ENCODE measurements at places on chromosomes 6 and 20.

- no peak for DNase-seq
Observed at GRCh38 chr20:47796971-47797370, 11.7 kb upstream of the SULF2 start.

- DNase-seq: no peak
Observed at GRCh38 chr20:42100137-42100704, 482.0 kb upstream of the CHD6 start.

DNA sequence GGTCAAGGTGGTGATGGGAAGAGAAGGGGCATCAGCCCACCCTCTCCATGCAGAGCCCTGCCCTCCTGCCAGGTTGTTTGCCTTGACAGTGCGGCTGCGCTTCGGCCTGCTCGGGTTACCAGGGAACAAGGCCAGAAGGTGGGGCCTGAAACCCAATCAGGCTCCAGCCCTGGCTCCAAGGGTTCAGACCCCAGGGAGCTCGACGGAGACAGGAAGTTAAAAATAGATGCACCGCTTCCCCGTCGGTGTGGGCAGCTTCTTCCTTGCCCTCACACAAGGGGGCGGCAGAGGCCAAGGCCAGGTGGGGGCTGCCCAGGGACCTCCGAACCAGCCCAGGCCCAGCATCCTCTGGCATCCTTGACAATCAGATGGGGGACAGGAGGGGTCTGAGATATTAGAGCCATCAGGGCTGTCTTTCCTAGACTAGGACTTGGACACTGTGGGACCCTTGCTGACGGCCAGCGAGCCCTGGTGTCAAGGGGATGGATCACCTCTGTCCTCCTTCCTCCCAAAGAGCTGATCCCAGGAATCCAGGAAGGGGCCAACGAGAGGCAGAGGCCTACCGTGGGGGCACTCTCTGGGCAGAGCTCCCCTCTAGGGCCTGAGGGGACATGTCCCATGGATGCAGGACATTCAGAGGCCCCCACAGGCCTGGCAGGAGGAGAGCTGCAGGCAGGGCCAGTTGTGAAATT is 65.2 kb downstream of the RIPOR3 start:
- DNase-seq: no peak

DNA sequence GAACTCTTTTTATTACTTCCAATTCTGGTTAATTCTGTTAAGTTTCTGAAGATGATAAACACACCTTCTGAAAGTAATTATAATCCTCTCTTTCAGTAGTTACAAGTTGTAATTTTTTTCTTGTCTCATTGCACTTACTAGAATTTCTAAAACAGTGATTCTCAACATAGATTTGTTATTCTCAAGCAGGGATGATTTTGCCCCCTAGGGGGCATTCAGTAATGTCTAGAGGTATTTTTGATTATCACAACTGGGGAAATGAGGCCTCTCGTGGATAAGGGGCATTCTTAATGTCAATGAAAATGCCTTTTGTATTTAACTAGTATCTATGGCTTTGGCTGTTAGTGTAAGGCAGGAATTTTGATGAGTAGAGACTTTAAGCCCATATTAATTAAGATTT is 39.4 kb upstream of the MAFB start:
- no peak for DNase-seq

GRCh38 chr20:62156592-62157386 is 13.2 kb downstream of the SS18L1 start:
- DNase-seq: peak; percentile 29

GRCh38 chr20:46349035-46349741 is 40.9 kb upstream of the CDH22 start:
- no peak for DNase-seq

- no peak for DNase-seq
Observed at GRCh38 chr6:24775520-24776058, 852 bp downstream of the GMNN start.

DNA sequence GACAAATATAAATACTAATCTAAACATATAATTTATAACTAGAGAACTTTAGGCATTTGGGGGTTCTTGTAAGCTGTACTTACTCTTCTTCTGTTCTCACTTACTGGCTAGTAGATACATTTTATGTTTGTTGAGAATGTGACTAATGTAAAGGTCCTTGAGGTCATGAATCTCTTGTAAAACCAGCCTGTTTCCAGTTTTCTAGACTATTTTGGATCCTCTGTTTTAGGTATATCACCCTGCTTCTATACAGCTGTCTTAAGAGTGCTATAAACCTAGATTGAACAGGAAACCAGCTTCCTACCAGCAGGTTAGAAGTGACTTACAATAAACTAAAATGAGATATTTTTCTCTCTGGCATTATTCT is 134.2 kb downstream of the PLCB4 start:
- no peak for DNase-seq

DNA sequence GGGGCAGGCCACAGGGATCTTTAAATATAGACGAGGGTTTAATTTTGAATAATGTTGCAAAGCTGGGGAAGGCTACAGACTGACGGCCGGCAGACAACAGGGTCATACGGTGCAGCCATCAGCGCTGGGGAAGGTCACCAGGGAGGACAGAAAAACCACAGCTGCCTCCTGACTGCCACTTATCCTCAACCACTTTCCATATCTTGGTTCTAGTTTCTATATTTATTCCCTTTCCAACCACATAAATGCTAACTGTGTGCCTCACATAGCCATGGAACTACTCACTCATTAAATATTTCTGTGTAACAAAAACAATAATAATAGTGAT is 85.7 kb upstream of the AGPAT4 start:
- DNase-seq: no peak

- no peak for DNase-seq
Observed at GRCh38 chr6:83231146-83231545, 38.0 kb downstream of the RWDD2A start.

DNA sequence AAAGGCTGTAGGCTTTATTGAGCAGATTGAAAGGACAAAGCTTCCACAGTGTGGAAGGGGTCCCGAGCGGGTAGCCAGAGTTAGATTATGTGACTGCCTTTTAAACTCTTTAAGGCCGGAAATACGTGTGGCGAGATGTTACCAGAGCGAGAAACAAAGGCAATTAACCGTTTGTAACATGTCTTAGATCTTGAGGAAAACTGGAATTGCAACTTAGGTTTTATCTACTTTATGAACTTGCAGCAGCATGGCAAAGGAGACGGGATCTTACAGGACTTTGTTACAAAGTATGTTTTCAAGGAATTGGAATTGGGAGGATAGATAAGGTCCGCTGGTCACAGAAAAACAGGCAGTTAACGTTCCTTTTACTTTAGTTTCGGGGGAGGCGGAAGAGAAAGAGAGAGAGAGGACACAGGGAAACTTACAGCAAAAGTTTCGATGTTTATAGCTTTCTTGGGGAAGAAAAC is 594.7 kb upstream of the ADGRB3 start:
- no peak for DNase-seq

DNA sequence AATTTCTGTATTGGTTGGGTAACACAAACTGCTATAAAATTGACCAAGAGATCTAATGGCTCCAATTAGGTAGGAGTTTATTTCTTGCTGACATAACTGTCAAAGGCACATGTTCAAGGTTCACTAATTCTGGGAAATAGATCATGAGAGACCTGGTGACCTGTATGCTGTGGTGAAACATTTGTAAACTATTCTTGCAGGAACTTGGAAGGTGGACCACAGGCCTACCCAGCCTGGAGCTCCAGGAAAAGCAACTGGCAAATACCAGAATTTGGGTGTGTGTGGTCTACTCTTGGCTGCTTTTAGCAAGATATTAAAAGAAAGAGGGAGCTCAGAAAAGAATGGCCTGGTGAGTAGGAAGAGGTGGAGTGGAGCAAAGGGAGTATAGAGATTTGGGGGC is 184.6 kb downstream of the QKI start:
- no peak for DNase-seq

DNA sequence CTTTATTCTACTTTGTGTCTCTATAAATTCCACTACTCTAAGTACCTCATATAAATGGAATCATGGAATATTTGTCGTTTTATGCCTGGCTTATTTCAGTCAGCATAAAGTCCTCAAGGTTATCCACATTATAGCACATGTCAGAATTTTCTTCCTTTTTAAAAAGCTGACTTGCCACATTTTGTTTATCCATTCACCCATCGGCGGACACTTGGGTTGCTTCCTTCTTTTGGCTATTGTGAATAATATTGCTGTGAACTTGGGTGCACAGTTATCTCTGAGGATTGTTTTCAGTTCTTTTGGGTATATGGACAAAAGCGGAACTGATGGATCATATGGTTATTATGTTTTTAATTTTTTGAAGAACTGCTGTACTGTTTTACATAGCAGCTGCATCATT is 39.1 kb upstream of the ME1 start:
- DNase-seq: no peak

DNA sequence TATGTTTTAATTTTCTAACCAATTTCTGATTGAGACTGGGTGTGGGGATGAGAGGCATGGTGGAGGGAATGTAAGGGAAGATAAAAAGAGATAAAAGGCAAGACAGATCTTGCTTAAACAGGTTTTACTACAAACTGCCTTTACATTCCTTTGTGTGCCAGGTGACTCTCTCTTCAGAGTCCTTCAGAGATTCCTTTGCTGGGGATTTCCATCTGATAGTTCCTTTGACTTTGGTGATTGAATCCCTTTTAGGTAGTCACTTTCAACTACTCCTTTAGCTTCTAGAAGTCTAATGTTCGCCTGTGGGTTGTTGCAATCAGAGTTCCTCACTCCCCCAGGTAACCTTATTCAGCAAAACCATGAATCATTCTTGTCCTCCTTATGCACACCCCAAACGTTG is 283.3 kb upstream of the MANEA start:
- DNase-seq: no peak

GRCh38 chr6:119110601-119111548 is 32.4 kb upstream of the FAM184A start:
- no peak for DNase-seq

- no peak for DNase-seq
Observed at GRCh38 chr6:28772480-28773381, 151.1 kb downstream of the TRIM27 start.

GRCh38 chr6:159886270-159886669 is 4.5 kb upstream of the MAS1 start:
- no peak for DNase-seq

- DNase-seq: no peak
Observed at GRCh38 chr6:65637289-65638046, 69.6 kb downstream of the EYS start.

- DNase-seq: no peak
Observed at GRCh38 chr6:134956676-134957075, 6.8 kb upstream of the ALDH8A1 start.

DNA sequence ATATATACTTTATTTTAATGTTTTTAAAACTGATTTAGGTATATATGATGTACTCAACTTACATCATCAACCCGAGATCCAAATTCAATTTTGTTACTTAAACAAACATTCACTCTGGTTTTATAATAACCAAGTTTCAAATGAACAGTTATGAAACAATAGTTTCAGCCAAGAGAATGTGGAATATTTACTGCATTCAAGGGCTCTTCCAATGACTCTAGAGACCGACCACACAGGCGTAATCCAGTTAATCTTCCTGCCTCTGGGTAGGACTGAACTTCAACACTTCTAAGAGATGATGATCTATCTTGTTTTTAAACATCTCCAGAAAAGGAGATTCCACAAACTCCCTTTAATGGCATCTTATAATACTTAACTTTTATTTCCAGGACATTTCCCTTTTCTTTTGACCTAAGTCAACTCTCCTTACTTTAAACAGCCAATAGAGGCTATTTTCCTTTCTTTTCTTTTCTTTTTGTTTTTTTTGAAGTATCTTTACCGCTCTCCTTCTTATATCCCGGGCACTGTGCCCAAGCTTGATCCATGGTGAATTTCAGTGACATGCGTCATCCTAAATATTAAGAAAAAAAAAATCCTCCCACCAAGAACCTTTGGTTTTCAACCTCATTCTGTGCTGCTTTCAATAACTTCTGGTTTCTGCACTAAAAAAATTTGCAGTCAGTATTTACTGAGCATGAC is 110.1 kb downstream of the KIF13A start:
- DNase-seq: no peak

DNA sequence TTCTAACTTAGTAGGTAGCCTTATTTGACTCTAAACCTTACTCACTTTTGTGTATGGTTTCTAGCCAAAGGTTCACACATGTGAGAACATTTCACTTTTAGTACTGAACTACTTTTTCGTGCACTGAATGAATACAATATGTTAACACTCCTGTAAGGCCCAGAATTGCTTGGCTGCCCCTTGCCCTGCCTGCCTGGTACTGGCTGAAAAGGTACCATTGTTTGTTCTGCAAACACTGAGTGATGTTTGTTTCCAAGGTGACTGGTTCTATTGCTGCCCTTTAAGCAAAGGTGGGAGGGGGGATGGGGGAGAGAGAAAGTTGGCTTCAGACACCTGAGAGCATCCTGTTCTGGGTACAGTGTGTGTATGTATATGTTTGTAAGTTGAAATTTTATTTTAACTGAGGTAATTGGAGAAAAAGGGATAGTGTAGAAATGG is 31.2 kb downstream of the RREB1 start:
- DNase-seq: no peak

DNA sequence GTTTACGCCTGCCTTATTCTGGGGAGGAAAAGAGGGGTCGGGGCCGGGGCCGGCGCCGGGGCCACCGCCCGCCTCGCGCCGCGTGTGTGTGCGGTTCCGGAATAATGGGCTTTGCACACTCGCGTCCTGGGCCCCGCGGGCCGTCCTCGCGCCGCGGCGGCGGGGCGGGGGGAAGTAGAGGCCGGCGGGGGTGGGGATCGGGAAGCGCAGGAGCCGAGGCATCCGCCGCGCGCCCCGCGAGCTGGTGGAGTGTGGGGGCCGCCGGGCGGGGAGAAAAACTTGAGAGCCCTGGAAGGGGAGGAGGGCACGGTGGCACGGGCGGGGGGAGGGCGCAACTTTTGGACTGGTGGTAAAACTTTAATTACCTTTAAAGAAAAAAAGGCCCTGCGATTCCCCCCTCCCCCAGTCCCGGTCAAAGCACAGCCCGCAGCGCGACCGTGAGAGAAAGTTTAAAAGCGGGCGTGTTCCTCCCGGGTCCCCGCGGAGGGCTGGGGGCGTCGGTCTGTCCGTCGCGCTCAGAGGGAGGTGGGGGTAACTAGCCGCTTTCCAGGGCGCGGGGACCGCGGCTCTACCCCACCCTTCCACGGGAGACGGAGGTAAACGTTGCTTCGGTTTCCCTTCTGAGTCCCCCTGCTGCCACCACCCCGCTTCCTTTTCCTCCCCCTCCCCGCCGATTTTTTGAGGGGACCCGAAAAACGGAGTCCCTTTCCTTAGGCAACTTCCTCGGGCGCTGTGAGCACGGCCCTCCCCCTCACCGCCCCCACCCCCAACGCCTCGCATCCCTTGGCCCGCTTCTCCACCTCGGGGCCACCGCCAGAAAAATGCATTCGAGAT is 1.9 kb downstream of the L3MBTL3 start:
- peak; percentile 29 for DNase-seq

GRCh38 chr20:47551841-47552240 is 50.2 kb downstream of the NCOA3 start:
- DNase-seq: no peak
